ENCODE measurements at places on chromosomes 7 and 10.

- no peak for DNase-seq
Observed at GRCh38 chr10:44845361-44846175, 65.6 kb upstream of the TMEM72 start.

GRCh38 chr7:155733582-155734444, 78.5 kb downstream of the SHH start:
- DNase-seq, result peak; percentile 59

DNA sequence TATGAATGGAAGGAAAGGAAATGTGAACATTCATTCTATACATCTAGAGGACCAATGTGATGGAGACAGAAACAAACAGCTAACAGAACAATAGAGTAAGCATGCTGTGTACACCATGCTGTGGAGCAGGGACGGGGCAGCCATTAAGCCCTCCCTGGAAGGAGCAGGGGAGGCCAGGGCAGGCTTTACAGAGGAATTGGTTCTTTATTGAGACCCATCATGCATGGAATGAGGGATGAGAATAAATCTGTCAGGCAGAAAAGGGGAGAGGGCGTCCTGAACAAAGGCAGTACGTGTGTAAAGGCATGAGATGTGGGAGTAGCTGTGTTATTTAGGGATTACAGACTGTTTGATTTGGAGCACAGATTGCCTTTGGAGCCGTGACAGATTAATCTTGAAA, 35.2 kb downstream of the STK17A start:
- no peak for DNase-seq

DNA sequence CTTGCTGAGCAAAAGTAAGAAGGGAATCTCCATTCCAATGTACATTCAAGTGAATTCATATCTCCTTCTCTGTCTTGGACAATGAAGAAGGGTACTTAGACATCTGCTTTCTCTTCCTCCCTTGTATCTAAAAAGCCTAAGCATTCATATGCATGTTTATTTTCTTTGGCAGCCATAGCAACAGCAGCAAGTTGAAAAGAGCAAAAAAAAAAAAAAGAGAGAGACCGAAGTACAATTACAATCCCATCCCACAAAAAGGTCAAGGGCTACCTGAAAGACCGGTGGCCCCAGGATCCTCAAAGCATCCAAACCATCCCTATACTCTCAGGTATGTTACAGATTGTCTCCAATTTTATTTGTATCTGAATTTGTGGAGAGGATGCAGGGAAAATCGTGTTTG, 4.1 kb downstream of the OR2F1 start:
- DNase-seq, result no peak

DNA sequence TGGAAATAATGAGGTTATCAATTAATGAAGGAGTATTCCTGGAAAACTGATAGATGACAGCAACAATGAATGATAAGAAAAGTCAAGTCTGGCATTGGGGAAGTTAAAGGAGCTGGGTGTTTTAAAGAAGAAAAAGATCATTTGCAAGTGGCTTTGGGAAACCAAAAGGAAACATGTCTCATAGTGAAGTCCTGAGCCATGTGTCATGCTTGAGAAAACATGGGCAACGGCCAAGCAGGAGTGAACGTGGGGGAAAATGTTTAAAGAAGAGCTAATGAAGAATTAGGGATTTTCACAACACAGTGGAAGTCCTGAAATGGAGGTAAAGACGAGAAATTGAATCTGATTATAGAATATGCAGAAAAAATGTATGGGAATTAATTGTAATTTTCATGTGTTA, 1383.2 kb upstream of the CELF2 start:
- no peak for DNase-seq

Data from MV-4-11 (cell line).